CD8-positive, alpha-beta T cell (primary cell): ENCODE measurements at places on chromosomes 4 and X.

DNA sequence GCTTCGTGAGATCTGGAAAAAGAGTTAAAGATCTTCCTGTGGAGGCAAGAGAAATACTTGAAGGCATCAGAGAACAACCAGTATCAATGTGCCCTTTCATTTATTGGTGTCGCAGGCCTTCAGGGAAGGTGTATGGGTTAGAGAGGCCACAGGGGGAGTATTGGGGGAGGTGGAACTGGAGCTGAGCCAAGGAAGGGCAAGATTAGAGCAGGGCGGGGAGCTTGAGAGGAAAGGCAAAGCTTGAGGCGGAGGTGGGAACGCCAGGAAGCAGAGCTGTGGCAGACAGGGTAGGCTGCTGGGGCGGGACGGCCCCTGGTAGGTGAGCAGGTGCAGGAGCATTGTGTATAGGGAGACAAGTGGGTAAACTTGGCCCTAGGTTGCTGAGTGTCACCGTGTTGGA, 329.9 kb downstream of the ARHGAP10 start:
- DNase-seq, result no peak

DNA sequence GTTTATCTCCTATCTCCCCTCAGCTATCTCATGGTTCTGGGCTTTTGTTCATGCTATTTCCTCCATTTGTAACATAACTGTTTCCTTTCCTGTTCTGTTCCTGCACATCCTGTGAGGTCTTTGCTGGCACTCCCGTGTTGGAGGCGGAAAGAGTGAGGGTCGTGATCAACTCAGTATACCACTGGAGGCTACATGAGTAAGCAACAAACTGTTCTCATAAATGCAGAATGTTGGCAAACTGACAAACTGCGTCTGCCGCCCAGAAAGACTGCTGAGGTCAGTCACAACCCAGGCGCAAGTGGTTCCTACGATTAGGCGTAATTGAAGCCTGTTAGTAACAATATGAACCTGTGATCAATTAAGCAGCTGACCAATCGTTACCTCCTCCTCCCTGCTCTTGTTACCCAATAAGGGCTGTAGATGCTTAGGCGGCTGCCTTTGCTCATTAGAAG, 48.8 kb downstream of the C4orf33 start:
- DNase-seq, result no peak

DNA sequence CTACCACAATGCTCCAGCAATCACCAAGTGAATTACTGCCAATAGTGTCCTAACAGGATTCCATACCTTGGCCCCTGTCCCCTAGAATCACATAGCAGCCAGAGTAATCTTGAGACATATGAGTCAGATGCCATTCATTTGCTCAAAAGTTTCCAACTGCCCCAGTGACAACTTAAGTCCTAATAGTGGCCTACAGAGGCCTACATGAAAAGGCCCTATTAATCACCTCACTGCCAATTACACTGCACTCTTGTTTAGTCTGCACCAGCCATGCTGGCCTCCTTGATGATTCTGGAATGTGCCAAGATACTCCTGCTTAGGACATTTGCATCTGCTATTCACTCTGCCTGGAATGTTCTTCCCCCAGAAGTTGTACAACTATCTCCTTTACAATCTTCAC, 130.7 kb downstream of the NR3C2 start:
- no peak for DNase-seq

DNA sequence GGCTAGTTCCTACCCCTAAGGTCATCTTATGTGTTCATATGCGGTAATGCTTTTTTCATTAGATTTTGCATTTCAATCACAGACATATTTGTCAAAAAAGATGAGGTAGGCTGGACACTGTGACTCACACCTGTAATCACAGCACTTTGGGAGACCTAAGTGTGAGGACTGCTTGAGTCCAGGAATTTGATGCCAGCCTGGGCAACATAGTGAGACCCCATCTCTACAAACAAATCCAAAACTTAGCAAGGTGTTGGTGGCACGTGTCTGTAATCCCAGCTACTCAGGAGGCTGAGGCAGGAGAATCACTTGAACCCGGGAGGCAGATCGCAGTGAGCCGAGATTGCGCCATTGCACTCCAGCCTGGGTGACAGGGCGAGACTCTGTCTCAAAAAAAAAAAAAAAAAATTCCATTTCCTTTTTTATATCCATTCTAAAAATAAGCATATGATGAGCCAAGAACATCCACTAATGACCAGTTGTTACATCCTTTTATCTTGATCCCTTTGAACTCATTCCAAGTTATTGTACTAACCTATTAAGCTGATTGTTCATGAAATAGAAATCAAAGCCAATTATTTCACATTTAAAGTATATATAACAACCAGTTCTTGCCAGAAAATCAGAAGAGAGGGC, 23.4 kb downstream of the PGAM4 start:
- DNase-seq, result no peak

DNA sequence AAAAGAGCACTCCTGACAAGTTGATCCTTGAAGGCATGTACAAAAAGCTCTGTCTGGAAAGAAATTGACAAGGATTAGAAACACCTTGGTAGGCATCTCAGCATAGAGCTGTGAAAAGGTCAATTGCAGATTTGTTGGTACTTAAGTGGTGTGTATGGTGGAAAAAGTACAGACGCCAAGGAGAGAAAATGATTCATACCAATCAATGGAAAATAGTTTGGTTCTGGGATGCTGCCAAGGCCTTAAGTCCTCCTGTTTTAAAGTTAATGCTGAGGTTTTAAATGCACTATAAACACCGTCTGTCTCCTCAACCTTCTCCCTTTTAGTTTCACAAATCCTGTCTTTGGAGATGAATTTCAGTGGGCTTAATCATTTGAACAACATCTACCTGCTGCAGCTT, 524.1 kb downstream of the IL15 start:
- DNase-seq, result no peak
